ENCODE measurements at places on chromosomes 12 and 14.

- no peak for DNase-seq
These were observed 371.3 kb upstream of the FAR2 start for GRCh38 chr12:28777603-28778365.

DNA sequence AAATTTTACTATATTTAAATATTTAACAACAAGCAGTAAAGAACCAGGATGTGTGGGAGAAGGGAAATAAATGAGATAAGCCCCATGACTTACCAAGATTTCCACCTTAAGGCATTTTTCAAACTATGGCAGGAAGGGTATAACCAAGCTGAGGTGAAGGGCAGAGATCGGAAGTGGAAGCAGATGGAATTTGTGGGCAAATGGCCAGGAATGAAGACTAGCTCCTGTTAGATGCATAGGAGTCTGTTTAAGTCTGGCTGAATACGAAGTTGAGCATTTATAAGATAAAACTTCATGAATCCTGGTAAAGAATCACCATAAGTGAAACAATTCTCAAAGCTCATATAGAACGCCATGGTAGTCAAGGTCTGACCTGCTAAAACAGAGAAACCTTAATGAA, 163.5 kb downstream of the DIO2 start:
- DNase-seq, result no peak

GRCh38 chr12:18706798-18707197, 31.0 kb downstream of the PLCZ1 start:
- DNase-seq, result peak; percentile 27

DNA sequence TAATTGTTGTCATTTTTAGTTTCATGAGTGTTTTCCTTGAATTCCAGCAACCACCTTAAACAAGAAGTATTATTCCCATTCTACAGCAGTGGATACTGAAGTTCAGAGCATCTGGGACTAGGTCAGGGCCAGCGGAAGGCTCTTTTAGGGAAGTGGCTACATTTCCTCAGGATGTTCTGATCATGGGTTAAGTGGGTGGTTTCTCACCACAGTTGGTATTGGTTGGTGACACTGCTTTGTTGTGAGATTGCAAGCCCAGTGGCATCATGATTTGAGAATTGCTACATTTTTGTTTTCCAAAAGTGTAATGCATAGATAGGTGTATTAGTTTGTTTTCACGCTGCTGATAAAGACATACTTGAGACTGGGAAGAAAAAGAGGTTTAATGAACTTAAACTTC, 47.1 kb downstream of the SYNE2 start:
- no peak for DNase-seq

DNA sequence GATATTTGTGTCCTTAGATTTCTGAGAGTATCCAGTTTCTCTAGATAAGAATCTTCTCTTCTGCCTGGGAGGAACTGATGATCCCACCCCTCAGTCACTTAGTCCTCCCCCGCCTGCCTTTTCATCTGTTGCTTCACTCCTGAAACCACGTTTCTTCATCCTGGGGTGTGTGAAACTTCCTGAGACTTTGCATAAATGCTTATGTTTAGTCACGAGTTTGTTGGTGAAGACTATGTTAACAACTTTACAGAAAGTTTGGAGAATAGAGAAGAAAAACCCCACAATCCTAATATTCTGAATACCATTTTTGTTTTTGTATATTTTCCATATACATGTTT, 33.2 kb downstream of the MARK3 start:
- DNase-seq, result peak; percentile 73

GRCh38 chr14:94062344-94062940, 18.6 kb downstream of the DDX24 start:
- DNase-seq, result peak; percentile 61

DNA sequence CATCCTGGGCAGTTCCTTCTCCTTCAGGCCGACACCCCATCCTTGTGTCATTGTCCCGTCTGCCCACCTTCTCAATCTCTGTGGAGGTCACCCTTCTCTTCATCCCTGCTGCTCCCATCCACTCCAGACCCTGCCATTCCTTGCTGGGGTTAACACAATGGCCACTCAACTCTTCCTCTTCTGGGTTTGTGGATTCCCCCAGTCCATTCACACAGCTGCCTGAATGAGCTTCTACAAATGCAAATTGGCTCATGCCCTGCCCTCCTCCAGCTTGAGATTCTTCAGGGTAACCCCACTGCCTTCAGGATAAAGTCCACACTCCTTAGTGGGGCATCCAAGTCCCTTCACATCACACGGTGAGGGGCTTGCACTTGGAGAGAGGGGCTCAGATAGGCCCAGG, 17.2 kb upstream of the PRMT8 start:
- DNase-seq, result no peak

- no peak for DNase-seq
These were observed 7.7 kb upstream of the PLEKHG7 start for GRCh38 chr12:92695056-92695455.

GRCh38 chr12:31029916-31030562, 43.6 kb upstream of the DDX11 start:
- DNase-seq, result no peak

GRCh38 chr12:11958221-11959091, 112.3 kb upstream of the BCL2L14 start:
- peak; percentile 96 for DNase-seq

DNA sequence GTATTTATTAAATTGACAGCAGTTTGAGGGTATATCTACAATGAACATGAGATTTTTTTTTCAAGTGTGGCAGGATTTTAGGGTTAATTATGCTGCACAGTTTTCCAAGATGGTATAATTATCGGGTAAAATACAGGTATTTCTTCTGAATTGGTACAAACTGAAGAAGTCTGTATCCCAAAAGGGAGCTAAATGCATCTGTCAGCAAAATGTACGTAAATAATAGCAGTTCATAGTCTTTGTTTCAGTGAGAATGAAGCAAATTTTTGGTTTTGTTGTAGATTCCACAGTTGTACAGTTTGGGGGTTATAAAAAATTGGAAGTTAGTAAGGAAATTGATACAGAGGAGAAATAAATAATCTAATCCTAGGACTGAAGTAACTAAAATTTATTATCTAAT, 63.3 kb downstream of the RAD52 start:
- no peak for DNase-seq

- peak; percentile 67 for DNase-seq
These were observed 13.5 kb upstream of the IRF2BPL start for GRCh38 chr14:77041881-77042545.

GRCh38 chr12:89648211-89648930, 60.3 kb downstream of the ATP2B1 start:
- DNase-seq, result no peak

- DNase-seq, result no peak
These were observed 810 bp upstream of the TMBIM4 start for GRCh38 chr12:66170606-66171005.

GRCh38 chr12:22416801-22417200, 82.3 kb upstream of the ST8SIA1 start:
- no peak for DNase-seq

GRCh38 chr12:91383099-91383498, 200.5 kb upstream of the DCN start:
- DNase-seq, result no peak

- DNase-seq, result no peak
These were observed 1.6 kb downstream of the ACSS3 start for GRCh38 chr12:81079280-81080076.

DNA sequence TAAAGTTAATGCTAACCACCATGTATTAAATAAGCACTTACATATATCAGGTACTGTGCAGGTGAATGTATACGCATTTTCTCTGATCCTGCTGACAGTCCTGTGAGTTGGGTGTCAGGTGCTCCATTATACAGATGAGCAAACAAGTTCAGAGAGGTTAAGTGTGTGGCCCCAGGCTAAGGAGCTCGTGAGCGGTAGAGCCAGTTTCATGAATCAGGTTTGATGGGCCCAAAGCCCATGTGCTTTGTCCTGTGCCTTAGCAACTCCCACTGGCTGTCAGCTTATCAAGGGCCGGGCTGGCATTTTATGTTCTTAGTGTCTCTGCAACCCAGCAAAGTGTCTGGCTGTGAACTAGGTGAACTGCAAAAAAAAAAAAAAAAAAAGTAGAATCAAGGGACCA, 701.2 kb upstream of the TBX3 start:
- DNase-seq, result no peak

DNA sequence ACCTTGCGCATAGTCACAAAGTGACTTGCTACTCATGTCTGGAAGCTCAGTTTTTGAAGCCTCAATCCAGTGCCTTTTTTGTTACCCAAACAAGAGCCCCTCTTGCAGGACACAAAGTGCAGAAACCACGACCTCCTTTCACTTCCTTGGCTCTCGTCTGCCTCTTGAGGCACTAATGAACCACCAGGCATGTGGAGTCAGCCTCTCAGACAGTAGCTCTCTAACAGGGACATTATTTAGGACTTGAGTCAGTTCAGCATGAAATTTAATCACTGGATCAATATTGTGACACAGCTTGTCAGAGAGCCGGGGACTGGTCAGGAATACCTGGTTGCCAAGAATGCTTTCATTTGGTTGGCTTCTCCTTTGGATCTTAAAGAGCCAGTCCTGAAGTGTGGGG, 46.7 kb downstream of the HSPB8 start:
- DNase-seq, result no peak

DNA sequence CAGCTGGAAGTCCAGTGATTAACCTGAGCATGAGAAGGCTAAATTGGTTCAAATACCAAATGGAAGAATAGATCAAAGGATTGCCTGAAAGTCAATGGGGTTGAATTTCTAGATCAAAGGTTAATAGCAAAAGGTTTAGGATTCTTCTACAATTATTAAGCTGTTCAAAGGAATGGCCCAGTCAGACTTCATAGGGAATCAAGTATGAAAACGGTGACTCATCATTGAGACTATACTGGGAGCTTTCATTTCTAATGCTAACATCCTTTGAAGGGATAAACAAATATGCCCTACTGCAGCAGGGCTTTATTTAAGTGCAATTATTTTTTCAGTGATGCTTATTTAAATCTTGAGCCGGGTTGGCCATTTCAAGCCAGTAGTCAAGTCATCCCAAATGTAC, 152.8 kb downstream of the RIMBP2 start:
- no peak for DNase-seq
